Stimulated activated CD4-positive, alpha-beta T cell treated with anti-CD3 and anti-CD28 coated beads, Interleukin-12 subunit alpha, Interleukin-12 subunit beta, amount 100 ng/mL, for 48 hours (primary cell): ENCODE measurements at places on chromosomes 5 and 9.

DNA sequence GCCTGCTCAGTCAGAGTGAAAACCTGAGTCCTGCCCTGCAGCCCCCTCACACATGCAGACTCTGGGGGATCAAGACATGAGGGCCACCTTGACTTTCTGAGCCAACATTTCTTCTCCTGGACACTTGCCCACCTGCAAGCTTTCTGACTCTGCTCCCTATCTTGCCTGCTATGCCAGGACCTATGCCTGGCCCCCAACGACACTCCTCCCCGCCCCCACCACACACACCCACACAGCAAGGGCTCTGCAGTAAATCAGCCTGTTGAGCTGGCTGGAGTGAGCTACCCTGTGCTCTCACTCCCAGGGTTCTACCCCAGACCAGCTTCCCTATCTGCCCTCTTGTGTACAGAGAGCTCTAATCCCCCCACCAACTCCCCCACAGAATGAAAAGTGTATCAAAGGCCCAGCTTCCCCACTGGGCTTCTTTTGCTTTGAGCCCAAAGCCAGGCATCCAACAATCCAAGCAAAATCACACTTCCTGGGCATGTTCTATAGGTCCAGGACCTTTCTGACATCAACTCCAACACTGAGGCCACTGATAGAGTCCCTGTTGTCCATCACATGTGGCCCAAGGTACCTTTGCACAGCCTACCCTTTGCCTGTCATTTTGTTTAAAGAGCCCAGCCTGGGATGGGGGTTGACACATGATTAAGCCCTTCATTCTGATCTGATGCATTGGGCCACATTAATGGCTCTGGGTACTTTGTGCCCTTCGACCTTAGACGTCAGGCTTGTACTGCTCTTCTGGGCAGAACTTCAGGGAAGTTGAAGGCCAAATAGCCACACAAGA is 7.2 kb downstream of the PDLIM4 start:
- no peak for DNase-seq

DNA sequence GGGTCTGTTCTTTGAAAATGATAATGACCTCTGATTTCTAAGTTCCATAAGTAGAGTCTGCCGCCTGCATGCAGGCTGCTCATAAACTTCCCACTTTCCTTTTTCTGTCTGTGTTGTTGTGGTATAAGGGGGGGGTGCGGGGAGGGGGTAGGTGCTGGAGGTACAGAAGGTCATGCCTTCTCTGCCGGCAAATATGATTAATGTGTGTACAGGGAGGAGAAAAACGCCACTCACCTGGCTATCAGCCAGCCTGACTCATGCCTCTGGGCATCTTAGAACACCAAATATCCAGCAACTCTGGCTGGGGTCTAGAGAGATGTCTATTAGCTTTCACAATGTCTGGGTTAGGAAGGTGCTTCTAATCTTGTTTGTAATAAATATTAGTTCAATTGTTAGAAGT is 128.3 kb downstream of the EFNA5 start:
- DNase-seq: no peak

GRCh38 chr5:144377207-144377606 is 206.5 kb downstream of the KCTD16 start:
- DNase-seq: no peak

DNA sequence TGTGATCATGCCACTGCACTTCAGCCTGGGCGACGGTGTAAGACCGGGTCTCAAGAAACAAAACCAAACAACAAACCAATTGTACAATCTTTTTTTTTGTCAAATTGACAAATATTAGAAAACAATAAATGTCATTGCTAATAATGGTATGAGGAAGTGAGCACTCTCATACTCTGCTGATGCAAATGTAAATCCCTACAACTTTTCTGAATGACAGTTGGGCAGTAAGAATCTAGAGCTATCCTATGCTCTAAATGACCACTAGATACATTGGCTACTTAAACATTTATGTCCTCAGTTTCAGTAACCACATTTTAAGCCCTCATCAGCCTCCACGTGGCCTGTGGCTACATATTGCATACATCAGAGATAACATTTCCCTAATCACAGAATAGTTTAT is 256.2 kb downstream of the FER start:
- no peak for DNase-seq

DNA sequence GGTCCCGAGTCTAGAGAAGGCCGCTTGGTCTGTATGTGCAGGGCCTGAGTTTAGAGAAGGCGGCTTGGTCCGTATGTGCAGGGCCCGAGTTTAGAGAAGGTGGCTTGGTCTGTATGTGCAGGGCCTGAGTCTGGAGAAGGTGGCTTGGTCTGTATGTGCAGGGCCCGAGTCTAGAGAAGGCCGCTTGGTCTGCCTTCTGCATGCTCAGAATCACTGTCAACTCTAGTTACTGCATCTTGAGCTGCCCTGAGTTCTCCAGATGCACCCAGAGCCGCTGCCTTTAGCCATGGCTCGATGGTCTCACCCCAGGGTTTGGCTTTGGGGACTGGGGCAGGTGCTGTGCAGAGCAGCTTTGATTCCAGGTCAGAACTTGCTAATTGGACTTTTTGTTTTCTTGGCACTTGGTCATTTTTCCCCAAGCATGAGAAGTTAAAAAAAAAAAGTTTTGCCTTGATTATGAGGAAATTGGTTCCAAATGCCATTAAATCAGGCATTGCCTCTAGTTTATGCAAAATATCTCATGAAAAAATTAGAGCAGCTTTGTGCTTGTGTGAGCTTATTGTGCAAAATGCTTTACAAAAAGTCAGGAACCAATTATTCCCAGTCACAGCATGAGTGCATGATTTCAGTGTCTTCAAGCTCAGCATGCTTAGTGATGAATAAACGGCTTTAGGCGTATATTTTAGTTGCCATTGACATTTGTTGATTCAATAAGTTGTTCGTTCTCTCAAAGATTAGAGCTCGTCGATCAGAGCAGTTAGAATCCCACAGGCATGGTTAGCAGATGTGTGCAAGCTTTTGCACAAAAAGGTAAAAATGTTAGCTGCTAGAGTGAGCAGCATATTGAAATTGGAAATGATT is 25.4 kb upstream of the EXOC3 start:
- no peak for DNase-seq

GRCh38 chr5:139893873-139894272 is 98.3 kb downstream of the PSD2 start:
- no peak for DNase-seq

DNA sequence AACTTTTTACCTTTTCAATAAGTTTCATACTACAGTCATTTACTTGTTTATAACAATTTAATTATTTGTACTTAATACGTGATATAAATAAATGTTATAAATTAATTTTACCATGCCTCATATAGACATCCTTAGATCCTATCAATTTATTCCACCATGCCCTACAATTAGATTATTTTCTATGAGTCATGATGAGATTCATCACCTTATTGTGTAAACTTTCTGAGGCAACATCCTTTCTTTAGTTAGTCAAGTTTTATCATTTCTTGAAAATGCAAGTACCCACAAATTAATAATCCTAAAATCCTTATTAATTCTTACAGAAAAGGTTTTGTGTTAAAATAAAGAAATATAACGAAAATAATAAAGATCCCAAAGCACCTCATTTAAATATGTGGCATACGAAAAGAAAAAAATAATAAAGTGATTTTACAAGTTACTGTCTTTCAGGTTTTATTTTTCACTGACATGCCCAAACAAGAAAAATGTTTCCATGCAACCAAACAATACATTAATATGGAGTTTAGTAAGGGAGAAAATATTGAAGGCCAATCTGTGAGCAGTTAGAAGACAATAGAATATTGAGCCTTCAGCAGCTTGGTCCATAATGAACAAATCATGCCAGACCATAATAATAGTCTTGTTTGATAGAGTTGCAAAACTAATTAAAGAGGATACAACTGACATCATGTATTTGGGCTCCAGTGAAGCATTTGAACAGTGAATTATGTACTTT is 188.7 kb upstream of the MRPS30 start:
- no peak for DNase-seq

DNA sequence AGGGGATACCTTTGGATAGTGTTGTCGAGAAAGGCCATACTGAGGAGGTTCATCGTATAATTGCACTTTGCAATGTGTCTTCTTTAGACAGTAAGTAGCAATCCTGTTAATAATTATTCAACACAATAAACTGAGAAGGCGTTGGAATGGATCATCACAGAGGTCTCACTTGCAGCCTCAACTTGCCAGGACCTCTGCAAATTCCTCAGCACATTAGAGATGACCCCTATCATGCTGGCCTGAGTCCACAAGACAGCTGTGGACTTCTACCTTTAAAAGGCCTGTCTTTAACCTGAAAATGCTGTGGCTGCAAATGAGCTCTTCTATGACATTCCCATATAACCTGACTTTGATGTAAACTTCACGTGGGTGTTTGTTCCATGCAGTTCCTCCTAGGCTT is 14.1 kb downstream of the SH3TC2 start:
- DNase-seq: no peak

- no peak for DNase-seq
These were observed 118.2 kb downstream of the FRMD3 start for GRCh38 chr9:83419961-83420360.

DNA sequence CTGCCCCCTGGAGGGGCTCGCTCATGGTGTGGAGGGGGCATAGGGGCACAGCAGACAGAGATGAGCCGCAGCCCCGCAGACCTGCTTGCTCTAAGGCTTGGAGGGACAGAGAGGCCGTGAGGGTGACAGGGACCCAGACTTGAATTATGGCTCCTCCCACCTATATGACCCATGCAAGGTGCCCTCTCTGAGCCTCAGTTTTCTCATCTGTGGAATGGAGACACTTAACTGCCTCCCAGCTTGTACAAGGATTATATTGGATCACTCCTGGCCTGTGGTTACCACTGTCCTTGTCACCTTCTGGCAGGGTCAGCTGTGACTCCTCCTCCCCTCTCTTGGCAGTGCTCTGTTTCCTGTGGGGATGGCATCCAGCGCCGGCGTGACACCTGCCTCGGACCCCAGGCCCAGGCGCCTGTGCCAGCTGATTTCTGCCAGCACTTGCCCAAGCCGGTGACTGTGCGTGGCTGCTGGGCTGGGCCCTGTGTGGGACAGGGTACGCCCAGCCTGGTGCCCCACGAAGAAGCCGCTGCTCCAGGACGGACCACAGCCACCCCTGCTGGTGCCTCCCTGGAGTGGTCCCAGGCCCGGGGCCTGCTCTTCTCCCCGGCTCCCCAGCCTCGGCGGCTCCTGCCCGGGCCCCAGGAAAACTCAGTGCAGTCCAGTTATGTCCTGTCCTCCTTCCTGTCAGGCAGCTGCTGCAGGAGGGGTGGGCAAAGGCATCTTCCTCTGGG is 4.7 kb upstream of the CACFD1 start:
- DNase-seq: no peak

GRCh38 chr5:52738095-52738506 is 49.6 kb upstream of the ITGA1 start:
- DNase-seq: no peak

GRCh38 chr9:81032030-81032572 is 657.2 kb downstream of the TLE1 start:
- no peak for DNase-seq

DNA sequence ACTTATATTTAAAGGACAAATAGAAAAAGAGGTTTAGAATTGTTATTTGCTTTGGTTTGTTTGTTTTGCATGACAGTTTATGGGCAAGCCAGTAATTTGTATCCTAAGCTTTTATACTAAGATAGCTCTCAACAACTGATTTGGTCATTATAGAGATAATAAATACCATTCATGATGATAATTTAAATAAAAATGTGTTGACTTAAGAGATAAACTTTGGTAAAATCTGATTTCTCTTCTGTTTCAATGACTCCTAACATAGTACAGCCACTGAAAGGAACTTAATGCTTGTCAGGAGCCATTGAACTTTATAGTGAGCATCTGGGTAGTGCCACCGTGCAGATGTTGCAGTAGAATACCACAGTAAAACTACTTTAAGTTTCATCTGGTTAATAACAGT is 160.7 kb upstream of the ACOT12 start:
- no peak for DNase-seq

DNA sequence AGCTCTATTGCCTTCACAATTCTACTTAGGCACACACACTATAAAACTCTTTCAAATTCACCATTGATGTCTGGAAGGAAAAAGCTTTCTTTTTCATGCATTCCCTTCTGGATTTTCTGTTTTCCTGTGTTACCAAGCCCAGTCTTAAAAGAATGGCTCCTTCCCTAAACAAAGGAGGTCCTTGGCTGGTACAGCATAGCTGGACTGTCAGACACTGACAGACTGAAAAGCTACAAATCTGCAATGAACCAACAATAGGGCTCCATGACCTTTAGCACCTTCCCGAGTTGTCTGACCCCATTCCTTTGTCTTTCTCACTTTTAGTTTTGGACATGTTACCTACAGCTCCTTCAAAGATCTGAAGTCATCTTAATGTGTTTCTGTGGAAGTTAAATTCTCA is 382.5 kb downstream of the TMEM161B start:
- no peak for DNase-seq

DNA sequence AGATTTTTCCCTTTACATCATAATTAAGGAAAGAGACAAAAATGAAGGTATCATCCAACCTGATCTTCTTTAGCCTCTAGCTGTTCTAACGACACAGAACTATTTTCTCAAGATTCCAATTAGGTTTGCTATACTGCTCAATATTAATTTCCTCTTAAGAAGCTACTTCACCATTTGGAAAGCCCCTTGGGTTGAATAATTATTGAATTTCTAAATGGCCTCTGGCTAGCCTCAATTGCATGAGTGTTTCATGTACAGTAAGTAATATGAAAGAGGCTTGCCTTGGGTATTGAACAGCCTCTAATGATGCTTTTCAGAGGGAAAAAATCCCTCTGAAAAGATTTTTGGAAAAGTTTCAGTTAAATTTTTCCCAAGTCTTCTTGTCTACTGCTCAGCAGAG is 3.7 kb upstream of the MOB3B start:
- no peak for DNase-seq

- no peak for DNase-seq
These were observed 69.6 kb downstream of the ADAMTSL1 start for GRCh38 chr9:18543406-18544192.

DNA sequence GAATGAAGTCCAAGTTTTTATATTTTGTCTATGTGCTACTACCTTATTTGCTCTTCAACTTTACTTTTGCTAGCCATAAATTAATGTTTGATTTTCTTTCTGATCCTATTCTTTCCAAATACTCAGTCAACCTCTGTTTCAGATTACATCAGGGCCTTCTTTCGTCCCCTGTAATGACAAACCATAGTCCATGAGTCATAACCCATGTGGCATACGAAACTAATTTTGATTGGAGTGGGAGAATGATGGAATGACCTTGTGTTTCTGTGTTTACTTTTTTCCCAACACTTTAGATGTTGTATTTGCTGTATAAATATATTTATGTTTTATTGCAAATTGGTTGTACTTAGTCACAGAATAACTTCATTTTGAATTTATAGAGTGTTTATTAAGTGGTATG is 1043.1 kb downstream of the DTWD2 start:
- no peak for DNase-seq

- DNase-seq: no peak
These were observed 313.0 kb upstream of the NREP start for GRCh38 chr5:112070022-112070421.
